ENCODE measurements at places on chromosomes 1 and 21. TPM values are rescaled to one million over a fixed set of nuclear protein-coding genes. Genes with fewer than 3 reads are reported as not detected.

The BRINP2 gene
- polyA plus RNA-seq, result 0.02 TPM

GRCh38 chr1:173948594-173948993, 31.5 kb upstream of the SERPINC1 start:
- no peak for DNase-seq

DNA sequence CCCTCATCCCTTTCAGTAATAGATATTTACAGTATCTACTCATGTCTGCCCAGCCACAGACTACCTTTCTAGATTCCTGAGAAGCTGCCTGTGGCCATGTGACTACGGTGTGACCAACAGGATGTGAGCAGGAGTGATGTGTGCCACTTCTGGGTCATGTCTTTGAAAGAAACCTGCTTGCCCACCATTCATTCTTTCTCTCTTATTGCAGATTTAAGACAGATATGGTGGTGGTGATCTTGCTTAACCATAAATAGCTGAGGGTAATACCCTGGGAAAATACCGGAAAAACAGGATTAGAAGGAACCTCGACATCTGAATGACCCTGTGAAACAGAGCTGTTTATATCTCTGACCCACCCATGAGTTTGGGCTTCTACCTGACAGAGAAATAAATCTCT, 41.6 kb upstream of the GUCA2A start:
- no peak for DNase-seq

The AMPD1 gene
- polyA plus RNA-seq, result not detected

DNA sequence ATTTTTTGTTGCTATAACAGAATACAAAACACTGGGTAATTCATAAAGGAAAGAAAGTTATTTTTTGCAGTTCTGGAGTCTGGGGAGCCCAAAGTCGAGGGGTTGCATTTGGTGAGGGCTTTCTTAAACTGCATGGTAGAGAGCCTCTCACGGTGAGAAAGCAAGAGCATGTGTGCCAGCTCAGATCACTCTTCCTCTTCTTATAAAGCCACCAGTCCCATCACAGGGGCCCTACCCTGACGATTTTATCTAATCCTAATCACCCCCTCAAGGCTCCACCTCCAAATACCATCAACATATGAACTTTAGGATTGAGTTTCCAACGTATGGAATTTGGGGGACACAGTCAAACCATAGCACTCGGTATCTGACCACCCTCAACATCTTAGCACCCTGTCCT, 1.0 kb upstream of the STRIP1 start:
- DNase-seq, result no peak

DNA sequence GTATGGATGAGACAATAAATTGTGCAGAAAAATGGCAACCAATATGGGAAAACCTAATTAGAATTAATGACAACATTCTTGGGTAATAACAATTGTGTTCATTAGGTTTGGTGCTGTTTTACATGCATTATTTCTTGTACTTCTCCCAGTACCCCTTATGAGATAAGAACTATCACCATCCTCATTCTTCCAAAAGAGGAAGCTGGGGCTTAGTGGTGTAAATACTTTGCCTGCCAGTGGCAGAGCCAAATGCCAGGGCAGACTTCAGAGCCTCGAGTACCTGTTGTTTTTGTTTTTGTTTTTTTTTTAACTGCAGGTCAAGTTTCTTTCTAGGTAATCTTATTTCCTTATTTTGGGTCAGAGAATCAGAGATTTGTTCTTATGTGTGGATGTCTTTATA, 206.4 kb downstream of the RHOU start:
- DNase-seq, result no peak

GRCh38 chr21:38487901-38488639, 10.2 kb downstream of the ERG start:
- DNase-seq, result no peak

DNA sequence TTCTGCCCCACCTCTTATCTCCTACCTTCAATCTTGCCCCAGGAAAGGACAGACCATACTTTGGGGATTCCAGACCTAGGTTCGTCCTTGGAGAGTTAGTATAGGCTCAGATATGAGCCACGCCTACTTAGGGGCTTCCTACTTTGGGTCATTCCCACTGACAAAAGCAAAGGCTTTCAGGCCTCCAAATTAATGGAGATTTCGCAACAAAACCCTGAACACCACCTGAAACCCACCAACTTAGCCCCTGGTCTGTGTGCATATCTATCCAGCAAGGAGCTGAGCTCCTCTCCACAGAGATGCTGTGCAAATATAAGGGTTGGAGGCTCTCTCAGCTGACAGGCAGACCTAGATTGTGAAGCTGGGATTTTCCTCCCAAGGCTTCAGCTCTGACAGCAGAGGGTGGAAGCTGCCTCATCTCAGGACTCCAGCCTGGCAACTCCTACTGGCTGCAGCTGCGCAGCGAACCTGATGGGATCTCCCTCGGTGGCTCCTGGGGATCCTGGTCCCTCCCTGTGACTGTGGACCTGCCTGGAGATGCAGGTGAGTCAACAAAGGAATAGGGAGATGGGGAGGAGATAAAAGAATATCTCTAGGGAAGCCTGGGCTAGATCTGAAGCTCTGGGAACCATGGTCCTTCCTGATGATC, 2.1 kb downstream of the MPL start:
- DNase-seq, result no peak

- DNase-seq, result no peak
Measured at GRCh38 chr1:179036844-179037465, 11.3 kb downstream of the FAM20B start.

The FTCD gene
- 0.05 TPM for polyA plus RNA-seq

DNA sequence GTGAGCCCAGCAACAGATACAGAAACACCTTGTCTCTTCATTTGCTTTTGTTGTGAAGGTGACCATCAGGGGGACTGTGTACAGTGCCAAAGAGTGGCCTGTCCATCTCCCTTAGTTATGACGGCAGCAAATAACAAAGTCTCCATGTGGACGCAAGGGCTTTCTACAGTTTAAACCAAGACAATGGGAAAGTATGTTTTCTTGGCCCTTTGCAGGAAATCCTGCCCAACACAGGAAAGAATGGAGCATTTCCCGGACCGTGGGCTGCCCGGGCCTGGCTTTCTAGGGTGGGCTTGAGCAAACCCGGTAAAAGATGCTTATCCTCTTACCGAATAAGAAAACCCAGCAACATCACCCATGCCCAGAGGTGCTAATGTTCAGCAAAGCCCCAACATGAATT, 87.3 kb downstream of the ZBTB18 start:
- no peak for DNase-seq

The SPRR5 gene
- not detected for polyA plus RNA-seq

The POU3F1 gene
- polyA plus RNA-seq, result not detected

GRCh38 chr1:119327450-119328155, 41.0 kb upstream of the HAO2 start:
- peak; percentile 5 for DNase-seq

DNA sequence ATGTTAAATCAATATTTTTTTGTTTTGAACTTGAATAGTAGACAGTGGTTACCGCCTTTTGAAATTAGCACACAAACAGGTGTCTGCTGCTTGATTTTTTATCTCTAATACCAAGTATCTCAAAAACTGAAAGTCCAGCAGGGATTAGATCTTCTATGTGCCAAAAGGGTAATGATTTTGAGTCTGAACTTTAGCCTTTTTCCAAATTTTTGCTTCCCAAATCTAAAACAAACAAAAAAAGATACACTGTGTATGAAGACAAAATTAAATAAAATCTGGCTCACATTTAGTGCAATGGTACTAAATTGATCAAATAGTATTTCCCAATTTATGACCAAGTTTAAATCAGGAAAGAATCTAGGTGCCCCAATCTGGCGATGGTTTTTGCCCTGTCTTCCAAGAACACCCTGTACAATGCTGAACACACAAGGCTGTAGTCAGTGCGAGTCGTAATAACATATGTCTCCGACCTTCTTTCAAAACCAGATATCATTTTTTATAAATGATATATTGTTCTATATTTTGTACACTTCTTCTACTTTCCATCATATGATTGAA, 40.5 kb downstream of the PLPPR4 start:
- DNase-seq, result no peak

The GPR52 gene
- polyA plus RNA-seq, result 0.09 TPM

The CRYBG2 gene
- polyA plus RNA-seq, result 0.44 TPM

All from BJ (cell line).